ENCODE measurements at places on chromosomes 2 and 18. TPM values are rescaled to one million over a fixed set of nuclear protein-coding genes. Genes with fewer than 3 reads are reported as not detected.

DNA sequence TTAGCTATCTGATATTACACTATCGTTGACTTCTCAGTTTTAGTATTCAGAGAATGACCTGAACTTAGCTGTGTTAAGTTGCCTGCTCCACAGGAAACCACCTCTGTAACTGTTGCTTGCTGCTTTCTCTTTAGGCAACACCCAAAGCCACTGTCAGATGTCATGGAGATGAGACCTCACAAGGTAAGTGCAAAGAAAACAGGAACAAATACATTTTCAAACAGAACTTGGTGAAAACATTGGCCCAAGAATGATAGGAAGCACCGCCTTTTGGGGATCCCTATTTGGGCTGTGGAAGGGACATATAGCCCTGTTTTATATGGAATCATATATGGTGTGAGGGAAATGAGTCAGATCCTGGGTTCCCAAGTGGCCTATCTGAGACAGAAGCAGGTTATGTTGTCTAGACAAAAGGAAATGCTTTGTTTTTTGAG is 143.4 kb downstream of the UBE2E3 start:
- H3K27ac ChIP-seq = no peak overlapping the region

GRCh38 chr2:102120701-102121159 is 21.8 kb upstream of the IL1R1 start:
- no peak overlapping the region for H3K4me3 ChIP-seq
- DNase-seq = no peak
- no peaks in the 10 kb centered on the region for H3K27me3 ChIP-seq
- H3K27ac ChIP-seq = no peak overlapping the region
- peaks cover 24% of the 10 kb centered on the region for H3K4me1 ChIP-seq
- H3K36me3 ChIP-seq = no peaks in the 10 kb centered on the region

DNA sequence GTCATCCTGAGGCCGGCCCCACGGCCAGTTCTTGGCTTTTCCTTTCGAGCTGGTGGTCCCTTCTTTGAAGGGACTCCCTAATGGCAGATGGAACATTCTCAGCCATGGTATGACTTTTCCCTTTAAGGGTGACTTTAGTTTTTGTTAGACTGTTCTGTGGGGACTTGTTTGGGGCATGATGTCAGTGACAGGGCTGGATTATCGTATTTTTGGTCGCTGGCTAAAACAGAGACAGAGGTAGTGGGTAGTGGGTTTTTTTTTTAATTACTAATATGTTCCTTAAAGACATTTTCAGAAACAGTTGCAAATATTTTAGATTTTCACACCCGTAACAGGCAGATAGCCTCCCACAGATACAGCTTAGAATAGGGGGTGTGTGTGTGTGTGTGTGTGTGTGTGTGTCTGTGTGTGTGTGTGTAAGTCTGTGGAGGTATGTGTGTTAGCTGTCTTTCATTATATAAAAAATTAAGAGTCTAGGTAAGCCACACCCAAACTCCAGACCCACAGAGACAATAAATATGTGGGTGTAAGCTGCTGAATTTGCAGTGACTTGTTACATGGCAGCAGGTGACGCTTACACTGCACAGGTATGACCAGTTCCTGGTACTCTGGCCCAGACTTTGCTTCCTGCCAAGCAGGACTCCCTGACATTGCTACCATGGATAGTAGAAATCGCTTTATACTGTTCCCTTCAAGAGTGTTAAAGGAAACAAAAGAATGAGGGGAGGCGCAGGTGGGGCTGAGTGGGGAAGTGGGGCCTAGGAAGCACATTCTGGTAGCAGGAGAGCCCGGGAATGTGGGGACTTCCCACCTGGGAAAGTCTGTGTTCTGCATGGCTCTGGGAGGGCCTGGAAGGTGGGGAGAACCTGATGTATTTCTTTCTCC is 20.9 kb downstream of the NCK2 start:
- H3K36me3 ChIP-seq = peaks cover 9% of the 10 kb centered on the region
- peaks cover 43% of the 10 kb centered on the region for H3K4me1 ChIP-seq
- H3K4me3 ChIP-seq = no peak overlapping the region

DNA sequence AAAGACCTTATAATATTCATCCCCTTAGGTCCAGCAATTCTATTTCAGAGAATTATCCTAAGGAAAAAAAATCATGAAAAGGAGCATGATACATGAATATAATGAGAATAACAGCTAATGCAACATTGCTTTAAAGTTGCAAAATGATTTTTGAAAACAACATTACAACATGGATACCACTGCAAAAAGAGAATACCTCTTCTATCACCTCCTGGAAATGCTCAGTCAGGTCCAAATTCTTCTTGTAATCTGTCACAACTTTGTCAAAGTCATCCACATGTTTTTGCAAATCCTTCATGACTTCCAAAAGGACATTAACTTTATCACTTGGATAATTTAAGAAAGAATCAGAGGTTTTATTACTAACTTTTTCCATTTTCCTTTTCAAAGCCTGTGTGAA is 47.9 kb upstream of the TTN start:
- H3K27me3 ChIP-seq = no peaks in the 10 kb centered on the region
- peaks cover 23% of the 10 kb centered on the region for H3K4me1 ChIP-seq
- H3K4me3 ChIP-seq = no peak overlapping the region
- DNase-seq = no peak
- H3K36me3 ChIP-seq = peaks cover 5% of the 10 kb centered on the region

DNA sequence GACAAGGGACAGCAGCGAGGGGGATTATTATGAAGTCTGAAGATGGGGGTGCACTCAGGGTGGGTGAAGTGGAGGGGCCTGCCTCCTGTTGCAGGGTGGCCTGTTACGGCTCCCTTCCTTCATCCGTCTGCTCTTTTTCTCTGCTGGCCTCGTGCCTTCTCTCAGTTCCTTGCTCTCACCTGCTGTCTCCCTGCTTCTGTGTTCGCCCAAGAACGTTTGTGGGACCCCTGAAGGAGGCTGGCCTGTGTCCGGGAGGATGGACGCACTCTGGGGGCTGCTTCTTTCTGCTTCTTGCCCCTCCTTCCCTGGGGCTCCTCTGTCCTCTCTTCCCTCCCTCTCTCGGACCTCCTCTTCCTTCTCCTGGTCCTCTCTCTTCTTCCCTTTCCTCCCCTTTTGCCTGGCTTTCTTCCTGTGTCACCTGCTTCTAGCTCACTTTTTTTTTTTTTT is 13.8 kb downstream of the MROH2A start:
- no peak for DNase-seq
- no peaks in the 10 kb centered on the region for H3K36me3 ChIP-seq
- H3K4me1 ChIP-seq = no peaks in the 10 kb centered on the region
- H3K27ac ChIP-seq = no peak overlapping the region
- H3K4me3 ChIP-seq = no peak overlapping the region

DNA sequence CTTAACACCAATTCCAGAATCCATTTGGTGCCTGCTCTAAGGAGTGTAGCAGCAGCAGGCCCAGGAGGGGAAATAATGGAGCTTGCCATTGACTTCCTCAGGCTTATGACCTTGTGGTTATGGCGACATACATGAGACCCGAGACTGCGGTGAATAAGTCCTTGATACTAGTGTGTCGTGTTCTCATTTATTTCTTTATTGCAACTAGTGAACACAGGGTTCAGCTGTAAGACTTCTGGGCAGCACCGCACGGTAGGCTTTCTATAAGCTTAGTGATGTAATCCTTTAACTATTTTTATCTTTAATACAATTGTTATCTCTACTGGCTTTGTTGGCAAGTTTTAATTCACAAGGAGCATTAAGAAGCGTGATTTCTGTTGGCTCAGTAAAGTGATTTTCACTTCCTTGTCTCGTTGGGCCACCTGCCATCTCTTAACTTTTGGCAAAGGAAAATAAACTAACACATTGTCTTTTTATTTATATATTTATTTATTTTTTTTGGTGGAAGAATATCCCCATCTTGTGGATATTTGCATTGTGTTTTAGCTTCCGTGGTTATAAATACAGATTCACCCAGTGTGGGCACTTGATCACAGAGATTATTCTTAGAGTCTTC is 139.8 kb downstream of the LTBP1 start:
- no peak overlapping the region for H3K4me3 ChIP-seq
- H3K36me3 ChIP-seq = no peaks in the 10 kb centered on the region
- H3K4me1 ChIP-seq = peaks cover 60% of the 10 kb centered on the region
- no peaks in the 10 kb centered on the region for H3K27me3 ChIP-seq

- peaks cover 25% of the 10 kb centered on the region for H3K36me3 ChIP-seq
- H3K27me3 ChIP-seq = no peaks in the 10 kb centered on the region
- no peak overlapping the region for H3K4me3 ChIP-seq
- peaks cover 8% of the 10 kb centered on the region for H3K4me1 ChIP-seq
- no peak overlapping the region for H3K27ac ChIP-seq
Observed at GRCh38 chr18:46866523-46866922, 50.8 kb downstream of the PIAS2 start.

DNA sequence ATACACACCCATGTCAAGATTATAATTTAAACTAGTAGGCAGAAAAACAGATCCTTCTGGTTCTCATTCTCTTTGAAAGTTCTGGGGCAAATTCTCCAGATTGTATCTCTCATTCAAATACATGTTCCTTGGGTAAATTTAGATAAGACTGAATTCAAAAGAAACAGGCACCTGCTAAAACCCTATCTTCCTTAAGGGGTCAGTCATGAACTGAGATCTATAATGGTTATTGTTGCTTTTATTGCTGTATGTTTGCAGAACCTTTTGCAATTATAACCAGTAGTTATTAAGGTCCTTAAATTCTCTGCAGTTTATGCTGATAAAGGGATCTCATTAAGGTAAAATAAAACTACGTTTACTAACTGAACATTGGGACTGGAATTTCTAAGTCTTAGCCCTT is 83.5 kb downstream of the MYO5B start:
- no peak overlapping the region for H3K4me3 ChIP-seq
- no peaks in the 10 kb centered on the region for H3K36me3 ChIP-seq
- no peak overlapping the region for H3K27ac ChIP-seq
- H3K4me1 ChIP-seq = no peaks in the 10 kb centered on the region
- H3K27me3 ChIP-seq = peaks cover 51% of the 10 kb centered on the region
- DNase-seq = no peak

GRCh38 chr2:48248251-48248933 is 281.6 kb upstream of the STON1 start:
- H3K27ac ChIP-seq = peak overlapping the region; percentile 68
- H3K27me3 ChIP-seq = no peaks in the 10 kb centered on the region
- H3K4me3 ChIP-seq = peak overlapping the region; percentile 0
- H3K4me1 ChIP-seq = peaks cover 38% of the 10 kb centered on the region
- no peaks in the 10 kb centered on the region for H3K36me3 ChIP-seq

DNA sequence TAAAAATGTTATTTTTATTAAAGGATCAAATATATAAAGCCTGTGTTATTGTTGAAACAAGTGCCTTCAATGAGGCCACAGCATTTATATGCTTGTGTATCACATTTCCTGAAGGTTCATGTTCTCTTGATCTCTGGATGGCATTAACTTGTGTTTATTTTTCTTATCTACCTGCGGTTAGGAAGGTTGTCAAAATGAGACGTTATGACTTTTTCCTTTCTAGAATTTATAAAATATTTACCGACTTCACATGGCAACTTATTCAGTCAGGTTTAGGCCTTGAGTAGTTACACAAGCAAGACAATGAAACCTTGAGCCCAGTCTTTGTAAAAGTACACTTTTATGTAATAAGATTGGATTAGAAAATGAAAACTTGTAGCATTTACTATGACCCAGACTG is 196.4 kb upstream of the ACVR2A start:
- H3K4me1 ChIP-seq = no peaks in the 10 kb centered on the region
- no peaks in the 10 kb centered on the region for H3K36me3 ChIP-seq
- no peak overlapping the region for H3K27ac ChIP-seq
- no peaks in the 10 kb centered on the region for H3K27me3 ChIP-seq
- DNase-seq = no peak

- H3K4me1 ChIP-seq = peaks cover 18% of the 10 kb centered on the region
- no peaks in the 10 kb centered on the region for H3K36me3 ChIP-seq
- peaks cover 42% of the 10 kb centered on the region for H3K27me3 ChIP-seq
- H3K27ac ChIP-seq = no peak overlapping the region
- no peak overlapping the region for H3K4me3 ChIP-seq
Observed at GRCh38 chr2:219575566-219576504, 3.7 kb downstream of the INHA start.

DNA sequence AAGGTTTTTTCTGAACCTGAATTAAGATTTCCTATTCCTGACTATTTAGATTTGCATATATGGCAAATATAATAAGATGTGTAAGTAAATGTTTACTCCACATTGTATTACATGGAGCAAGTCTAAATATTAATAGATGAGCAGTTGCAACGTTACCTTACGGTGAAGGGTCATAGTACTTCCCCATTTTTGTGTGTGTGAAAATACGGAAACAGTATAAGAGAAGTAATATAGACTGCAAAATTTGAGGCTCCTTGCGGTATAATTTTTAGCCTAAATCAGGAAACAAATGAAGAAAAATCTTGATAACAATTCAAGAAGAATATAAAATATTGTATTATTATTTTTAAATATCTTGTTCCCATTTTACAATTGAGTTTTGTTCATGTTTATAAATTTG is 434.2 kb downstream of the GRB14 start:
- no peaks in the 10 kb centered on the region for H3K4me1 ChIP-seq
- H3K4me3 ChIP-seq = no peak overlapping the region
- H3K27ac ChIP-seq = no peak overlapping the region
- DNase-seq = no peak
- no peaks in the 10 kb centered on the region for H3K27me3 ChIP-seq

DNA sequence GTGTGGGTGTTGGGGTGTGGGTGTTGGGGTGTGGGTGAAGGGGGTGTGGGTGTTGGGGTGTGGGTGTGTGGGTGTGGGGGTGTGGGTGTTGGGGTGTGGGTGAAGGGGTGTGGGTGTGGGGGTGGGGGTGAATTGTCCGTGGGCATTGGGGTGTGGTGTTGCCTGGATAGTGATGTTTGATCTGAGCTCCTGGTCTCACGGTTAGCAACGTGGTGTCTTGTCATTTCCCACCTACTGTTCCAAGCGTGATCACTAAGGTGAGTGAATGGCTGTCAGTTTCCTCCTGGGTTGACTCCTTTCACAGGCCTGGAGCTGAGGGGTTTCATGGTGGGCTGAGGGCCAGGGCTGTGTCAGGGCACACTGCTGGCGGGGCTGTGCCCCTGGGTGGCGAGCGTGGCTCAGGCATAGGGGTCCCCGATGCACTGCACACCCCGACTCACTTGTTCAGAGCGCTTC is 27.2 kb downstream of the RTP5 start:
- H3K4me3 ChIP-seq = no peak overlapping the region
- no peak overlapping the region for H3K27ac ChIP-seq
- no peaks in the 10 kb centered on the region for H3K36me3 ChIP-seq
- peaks cover 20% of the 10 kb centered on the region for H3K4me1 ChIP-seq
- no peak for DNase-seq

- no peaks in the 10 kb centered on the region for H3K36me3 ChIP-seq
- H3K4me3 ChIP-seq = no peak overlapping the region
- peaks cover 5% of the 10 kb centered on the region for H3K27me3 ChIP-seq
- DNase-seq = no peak
Observed at GRCh38 chr2:198232281-198232680, 427.9 kb downstream of the PLCL1 start.

ZNF396 gene
- total RNA-seq = 0.71 TPM

C1QL2 gene
- not detected for total RNA-seq

ANKRD53 gene
- total RNA-seq = 0.33 TPM

PCARE gene
- 0.74 TPM for total RNA-seq

KCNE4 gene
- 3.1 TPM for total RNA-seq

SLC11A1 gene
- total RNA-seq = 6.4 TPM

FSHR gene
- not detected for total RNA-seq

KIF1A gene
- 2.0 TPM for total RNA-seq

DCDC2C gene
- not detected for total RNA-seq

DAPL1 gene
- not detected for total RNA-seq

RELCH gene
- 15.5 TPM for total RNA-seq

Data from left ventricle myocardium inferior (tissue), 1 donor.